ENCODE measurements at places on chromosomes 16 and 17. TPM values are rescaled to one million over a fixed set of nuclear protein-coding genes. Genes with fewer than 3 reads are reported as not detected.

- no peak for DNase-seq
These were observed 51.3 kb downstream of the EPN2 start for GRCh38 chr17:19288453-19288852.

GRCh38 chr17:74123350-74123749, 80.1 kb upstream of the RPL38 start:
- DNase-seq = no peak

DNA sequence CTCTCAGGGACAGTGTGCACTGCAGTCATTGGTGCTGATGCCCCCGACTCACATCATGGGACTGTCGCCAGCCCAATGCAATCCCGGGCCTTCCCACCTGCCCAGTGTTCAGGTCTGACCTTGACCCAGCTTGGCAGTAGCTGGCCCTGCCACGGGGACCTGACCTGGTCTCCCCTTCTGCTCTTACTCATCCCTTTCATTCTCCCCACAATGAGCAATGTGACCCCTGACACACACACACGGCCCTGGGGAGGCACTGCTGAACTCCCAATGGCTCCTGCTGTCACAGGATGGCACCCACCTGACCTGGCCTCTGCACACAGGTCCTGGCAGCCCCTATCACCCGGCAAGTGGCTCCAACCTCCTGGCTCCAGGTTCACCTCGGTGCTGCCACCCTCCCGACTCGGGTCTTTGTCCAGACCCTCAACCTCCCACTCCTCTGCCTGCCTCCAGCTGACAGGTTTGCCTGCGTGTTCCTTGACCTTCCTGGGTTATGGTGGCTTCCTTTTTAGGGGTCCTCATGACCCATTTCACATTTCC, 6.6 kb downstream of the CD300C start:
- DNase-seq = no peak

DNA sequence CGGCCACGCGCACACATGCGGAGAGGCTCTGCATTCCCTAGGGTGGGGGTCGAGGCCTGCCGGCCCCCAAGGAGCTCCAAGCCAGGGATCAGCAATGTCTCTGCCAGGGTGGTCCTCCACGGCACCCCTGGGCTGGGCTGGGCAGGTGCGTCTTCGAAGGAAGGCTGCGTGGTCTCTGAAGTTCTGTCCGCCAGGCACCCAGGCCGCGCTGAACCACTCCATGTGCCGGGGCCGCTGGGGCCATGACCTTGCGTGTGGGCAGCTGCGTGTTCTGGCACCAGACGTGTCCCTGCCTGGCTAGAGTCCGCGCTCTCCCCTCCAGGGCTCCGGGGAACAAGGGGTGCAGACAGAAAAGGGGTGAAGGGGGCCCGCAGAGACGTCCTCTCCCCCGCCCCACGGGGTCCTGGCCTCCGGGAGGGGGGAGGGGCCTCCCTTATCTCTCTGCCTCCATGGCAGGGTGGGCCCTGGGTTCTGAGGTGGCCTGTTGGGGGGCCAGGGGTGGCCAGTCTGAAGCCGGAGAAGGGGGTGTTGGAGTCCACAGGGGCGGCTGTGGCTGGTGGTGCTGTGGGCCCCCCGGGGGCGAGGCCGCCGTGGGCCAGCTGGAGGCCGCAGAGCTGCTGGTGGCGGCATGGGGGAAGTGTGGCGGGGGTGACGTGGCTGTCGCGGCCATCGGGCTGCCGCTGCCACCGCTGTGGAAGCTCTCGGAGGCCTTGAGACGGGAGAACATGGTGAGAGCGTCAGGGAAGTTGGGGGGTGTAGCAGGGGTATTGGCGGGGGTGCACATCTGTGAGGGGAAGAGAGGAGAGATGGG, 5.3 kb downstream of the UBALD1 start:
- DNase-seq = no peak

- no peak for DNase-seq
These were observed 27.8 kb upstream of the ERN1 start for GRCh38 chr17:64157669-64158180.

GRCh38 chr16:79334127-79334526, 266.4 kb downstream of the MAF start:
- DNase-seq = no peak

GRCh38 chr17:38425744-38426143, 2.5 kb upstream of the ARHGAP23 start:
- DNase-seq = no peak

DNA sequence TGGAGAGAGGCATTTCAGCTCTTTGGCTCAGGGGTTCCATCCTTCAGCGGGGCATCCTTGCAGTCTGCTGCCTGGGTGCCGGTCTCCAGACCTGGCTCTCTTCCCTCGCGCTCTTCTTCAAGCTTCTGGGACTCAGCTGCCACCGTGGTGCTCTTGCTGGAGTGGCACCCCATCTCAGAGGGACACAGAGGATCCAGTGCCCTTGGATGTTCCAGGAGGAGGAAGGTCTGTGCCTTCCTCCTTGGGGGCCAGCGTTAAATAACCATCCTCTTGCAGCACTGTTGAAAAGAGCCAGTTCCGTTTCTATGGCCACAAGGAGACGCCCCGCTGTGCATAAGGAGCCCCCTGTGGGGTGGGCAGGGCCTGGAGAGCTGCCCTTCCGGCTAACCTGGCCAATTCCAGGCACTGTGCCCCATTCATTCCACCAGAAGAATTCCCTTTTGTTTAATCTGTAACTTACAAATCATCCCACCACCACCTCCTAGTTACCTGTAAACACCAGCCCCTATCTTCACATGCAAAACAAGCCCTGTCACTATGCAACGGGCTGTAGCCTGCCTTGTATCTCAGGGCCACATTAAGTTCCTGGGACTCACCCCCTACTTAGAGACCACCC, 8.6 kb downstream of the CHD9NB start:
- DNase-seq = no peak

GRCh38 chr16:2825906-2826305, 4.2 kb upstream of the ZG16B start:
- no peak for DNase-seq

DNA sequence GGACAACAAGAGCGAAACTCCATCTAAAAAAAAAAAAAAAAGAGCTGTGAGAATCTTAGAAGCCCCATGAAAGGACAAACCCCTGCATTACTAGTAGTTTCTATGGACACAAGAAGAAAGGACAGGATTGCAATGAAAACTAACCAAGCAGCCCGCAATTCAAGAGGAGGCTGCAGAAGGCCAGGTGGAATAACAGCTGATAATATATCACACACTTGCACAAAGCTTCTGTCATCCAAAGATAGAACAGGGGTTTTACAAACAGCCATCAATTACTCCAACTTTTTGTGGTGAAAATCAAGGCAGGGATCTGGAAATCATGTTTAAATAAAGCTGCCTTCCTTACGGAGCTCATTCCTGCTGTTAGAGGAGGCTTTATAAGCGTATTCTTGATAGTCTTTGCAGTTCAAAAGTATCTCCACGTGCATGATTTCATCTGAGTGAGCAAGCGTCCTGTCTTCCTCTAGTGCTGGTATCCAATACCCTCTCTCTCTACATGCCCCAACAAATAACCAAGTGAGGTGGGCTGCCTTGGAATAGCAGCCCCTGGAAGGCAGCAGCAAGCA, 23.1 kb upstream of the TMEM94 start:
- no peak for DNase-seq

DNA sequence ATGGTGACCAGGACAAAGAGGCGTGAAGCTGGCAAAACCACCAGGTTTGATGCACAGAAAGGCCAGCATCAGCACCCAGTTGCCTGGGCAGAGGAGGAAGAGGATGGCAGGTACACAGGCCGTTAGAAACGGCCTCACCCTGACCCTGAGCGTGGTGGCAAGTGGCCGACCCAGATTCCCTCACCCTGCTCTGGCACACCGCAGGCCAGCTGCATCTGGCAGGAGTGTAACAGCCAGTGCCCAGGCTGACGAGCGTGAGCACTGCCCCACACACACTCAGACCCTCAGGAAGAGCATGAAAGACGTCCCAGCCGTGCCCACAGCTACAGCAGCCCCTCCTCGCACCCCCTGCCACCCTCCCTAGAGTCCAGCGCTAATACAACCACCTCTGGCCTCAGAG, 82.0 kb downstream of the ANKRD11 start:
- no peak for DNase-seq

DNA sequence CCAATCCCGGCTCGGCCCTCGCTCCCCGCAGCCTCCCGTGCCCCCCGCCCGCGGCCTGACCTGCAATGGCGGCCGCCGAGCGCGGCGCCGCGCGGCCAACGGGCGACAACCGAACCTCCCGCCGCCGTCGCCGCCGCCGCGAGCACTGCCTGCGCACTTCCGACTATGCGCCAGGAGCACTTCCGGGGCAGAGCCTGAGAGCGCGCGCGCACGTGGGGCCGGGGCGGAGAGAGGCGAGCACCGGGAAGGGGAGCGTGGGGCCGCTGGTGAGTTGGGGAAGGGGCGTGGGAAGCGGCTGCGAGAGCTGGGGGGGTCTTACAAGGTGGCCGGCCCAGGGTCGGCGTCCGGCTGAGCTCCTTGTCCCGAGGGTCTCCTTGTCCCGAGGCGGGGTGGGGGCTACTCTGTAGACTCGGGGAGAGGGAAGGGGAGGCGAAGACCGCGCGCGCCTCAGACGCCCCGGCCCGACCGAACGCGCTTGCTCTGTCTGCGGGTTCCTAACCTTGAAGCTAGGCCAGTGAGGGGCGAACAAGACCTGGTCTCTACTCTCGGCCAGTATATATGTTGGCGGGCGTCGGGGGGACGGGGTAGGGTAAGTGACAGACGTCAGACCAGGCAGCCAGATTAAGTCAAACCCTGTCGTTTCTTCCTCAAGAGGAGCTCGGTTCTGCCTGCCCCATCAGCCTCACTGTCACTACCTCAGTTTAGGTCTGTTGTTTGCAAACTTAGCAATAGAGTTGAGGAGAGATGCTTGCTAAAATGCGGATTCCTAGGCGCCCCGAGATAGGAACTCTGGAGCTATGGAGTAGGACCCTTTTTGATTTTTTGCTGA, at the start of the genes CHTF8 and UTP4:
Gene CHTF8 (minus strand): TSS at position 165 of the 829 bp plus-strand sequence. CDS start 11,130 bp downstream, outside the sequence.
Gene UTP4 (plus strand): TSS at position 226 of the 829 bp plus-strand sequence. CDS start 811 bp downstream, outside the sequence.
- DNase-seq = peak; percentile 85

DNA sequence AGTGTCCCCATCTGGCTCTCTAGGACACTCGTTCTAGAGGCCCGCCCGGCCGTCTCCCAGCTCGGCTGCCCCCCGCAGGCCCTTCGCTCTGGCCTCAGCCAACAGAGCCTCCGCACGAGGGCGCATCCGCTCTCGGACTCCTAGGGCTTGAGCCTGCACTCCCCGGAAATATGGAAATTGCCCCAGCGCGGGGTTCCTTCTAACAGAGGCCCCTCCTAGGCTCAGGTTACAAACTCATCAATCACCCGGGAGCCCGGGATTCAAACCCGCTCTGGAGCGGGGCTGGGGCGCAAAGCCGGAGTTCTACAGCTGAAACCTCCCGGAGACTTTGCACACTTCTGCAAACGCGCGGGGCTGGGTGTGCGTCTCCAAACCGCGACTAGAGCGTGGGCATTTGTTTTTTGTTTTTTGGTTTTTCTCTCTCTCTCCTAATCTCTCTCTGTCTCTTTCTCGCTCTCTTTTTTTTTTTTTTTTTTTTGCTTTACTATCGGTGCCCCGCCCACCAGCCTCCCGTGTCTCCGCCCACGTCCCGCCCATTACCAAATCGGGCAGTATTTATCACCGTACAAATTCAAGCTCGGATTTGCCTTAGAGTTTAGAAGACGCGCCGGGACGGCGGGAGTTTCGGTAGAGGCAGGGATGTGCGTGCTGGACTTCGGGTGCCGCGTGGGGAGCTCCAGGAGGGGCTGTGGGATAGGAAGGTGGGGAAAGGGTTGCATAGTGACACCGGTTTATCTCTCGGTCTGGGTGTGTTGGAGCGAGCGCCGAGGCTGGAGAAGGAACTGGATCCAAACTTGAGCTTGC, 2.4 kb upstream of the FOXL1 start:
- DNase-seq = peak; percentile 88

DNA sequence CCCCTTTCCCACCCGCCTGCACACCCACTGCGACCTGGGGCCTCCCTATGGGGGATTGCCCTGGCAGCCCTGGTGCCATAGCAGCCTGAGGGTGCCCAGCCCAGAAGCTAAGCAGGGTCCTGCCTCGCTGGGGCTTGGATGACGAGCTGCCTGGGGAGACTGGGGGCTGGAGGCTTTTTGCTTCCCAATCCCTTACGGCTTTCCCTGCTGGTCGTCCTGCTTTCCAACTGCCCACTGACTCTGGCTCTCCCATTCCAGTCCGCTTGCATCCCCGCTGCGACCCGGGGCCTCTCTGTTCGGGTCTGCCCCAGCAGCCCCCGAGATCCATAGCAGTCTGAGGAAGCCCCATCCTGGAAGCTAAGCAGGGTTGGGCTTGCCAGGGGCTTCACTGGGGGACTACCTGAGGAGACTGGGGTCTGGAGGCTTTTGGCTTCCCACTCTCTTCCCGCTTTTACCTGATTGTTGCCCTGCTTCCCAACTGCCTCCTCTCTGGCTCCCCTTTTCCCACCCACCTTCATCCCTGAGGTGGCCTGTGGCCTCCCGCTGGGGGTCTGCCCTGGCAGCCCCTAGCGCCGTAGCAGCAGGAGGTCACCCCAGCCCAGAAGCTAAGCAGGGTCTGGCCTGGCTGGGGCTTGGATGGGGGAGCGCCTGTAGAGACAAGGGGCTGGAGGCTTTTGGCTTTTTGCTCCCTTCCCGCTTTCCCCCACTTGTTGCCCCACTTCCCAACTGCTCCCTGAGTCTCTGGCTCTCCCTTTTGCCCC, 2292.8 kb downstream of the TP53TG3F start:
- DNase-seq = no peak

DNA sequence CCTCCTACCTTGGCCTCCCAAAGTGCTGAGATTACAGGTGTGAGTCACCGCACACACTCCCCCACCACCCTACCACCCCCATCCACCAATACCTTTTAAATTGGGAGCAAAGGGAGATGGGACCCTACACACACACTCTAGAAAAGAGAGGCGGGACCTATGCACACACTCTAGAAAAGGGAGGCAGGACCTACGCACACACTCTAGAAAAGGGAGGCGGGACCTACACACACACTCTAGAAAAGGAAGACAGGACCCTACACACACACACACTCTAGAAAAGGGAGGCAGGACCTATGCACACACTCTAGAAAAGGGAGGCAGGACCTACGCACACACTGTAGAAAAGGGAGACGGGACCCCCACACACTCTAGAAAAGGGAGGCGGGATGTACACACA, 18.9 kb downstream of the TPSD1 start:
- DNase-seq = no peak

GRCh38 chr16:83233153-83233552, 574.6 kb upstream of the HSBP1 start:
- no peak for DNase-seq

Gene CCT6B
- 1.0 TPM for total RNA-seq

Gene RETREG3
- 47.1 TPM for total RNA-seq

Gene NR1D1
- total RNA-seq = 3.8 TPM

Gene PRSS8
- total RNA-seq = 125 TPM

Gene CCL8
- not detected for total RNA-seq

Gene GPRC5B
- 5.3 TPM for total RNA-seq

Gene RCVRN
- total RNA-seq = not detected
